ENCODE measurements at places on chromosomes 5 and 9. TPM values are rescaled to one million over a fixed set of nuclear protein-coding genes. Genes with fewer than 3 reads are reported as not detected.

DNA sequence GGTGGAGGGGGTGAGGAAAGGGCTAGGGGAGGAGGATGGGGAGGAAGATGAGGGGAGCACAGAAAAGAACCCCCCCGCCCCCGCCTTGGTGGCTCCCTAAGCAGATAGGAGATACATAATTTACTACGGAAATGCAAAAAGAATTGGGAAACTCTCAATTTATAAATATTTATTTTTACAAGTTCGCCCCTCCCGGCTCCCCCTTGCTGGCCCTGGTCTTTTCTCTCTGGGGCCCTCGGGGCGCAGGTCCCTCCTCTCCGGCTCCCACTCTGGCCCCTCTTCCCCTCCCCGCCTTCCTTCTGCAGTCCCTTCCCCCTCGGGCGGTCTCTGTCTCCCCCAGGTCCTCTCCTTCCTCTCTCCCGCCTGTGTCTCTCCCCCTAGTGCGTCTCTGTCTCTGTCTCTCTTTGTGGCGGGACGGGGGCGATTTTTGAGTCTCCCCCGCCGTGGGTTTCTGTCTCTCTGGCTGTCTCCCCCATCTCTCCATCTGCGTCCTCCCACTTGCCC lies 173.6 kb upstream of the IER5L start:
- no peak for DNase-seq

DNA sequence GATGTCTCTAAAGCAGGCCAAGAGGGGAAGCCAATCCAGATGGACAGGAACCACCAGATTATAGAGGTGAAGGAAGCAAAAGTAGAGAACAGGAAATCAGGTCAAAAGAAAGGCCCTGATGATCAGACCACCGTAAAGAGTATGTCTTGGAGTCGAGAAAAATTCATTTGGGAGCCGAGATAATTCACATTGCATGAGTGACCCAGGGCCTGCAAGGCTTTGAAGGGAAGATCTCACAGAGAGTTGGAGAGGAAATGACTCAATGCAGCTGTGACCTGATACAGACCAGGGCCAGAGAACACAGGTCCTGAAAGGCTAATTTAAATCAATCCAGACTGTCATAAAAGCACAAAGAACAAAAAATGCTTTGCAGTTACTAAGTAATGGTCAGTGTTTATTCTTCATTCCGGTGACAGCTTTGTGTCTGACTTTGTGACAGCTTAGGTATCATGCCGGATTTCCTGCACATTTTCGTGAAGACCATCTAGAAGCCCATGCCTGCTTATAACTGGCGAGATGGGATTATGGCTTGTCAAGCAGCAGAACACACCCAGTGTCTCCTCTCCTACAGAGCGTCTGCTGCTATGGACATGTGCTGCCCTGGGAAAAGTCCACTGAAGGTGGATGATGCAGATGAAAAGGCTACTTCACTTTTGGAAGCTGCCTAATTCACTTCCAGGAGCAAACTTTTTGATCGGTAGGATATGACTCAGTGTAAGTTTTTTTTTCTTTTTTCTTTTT lies 5.8 kb upstream of the ACTBL2 start:
- peak; percentile 34 for DNase-seq

- no peak for DNase-seq
Observed at GRCh38 chr5:58927938-58928337, 345.1 kb downstream of the RAB3C start.

GRCh38 chr9:95091601-95092261 lies 225.8 kb downstream of the FANCC start:
- no peak for DNase-seq

- DNase-seq, result no peak
Observed at GRCh38 chr9:100554935-100555401, 22.9 kb upstream of the CAVIN4 start.

DNA sequence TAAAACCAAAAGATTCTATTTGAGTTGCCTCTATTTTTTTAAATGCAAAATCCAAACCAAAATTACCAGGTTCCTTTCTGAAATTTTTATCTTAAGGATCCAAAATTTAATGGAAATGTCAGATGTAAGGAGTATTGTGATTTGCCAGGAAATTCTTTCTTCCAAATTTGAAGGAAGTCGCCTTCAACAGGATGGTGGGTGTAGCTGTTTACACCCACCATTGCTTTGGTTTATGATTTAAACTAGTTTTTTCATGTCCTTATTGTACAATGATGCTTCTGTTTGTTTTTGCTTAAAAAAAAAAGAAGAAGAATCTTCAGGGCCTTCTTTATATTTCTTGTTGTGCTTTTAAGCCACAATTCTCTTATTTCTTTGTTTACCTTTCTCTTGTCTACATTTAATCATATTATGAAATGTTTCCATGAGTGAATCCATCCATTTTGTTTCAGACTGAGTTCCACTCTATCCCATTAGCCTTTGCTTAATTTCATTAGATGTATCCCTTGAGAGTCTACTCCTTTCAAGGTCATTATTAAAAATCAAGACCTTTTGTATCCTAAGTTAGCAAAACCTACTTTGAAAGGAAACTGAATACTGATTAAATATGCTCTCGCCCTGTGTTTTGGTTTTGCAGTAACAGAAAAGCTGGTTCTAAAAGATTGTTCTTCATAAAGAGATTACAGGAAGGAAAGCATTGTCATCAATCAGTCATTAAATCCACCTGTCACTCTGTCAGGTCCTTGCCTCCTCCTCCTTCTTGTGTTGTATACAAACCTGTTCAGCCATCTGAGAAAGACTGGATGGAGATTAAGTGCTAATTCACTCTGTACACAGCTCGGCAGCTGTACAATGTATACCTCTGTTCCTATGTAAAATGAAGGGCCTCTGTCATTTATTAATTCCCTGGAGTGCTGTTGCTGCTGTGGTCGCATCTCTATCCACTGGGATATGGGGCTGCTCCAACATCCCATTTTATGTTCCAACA lies 45.5 kb upstream of the SLC2A8 start:
- no peak for DNase-seq

DNA sequence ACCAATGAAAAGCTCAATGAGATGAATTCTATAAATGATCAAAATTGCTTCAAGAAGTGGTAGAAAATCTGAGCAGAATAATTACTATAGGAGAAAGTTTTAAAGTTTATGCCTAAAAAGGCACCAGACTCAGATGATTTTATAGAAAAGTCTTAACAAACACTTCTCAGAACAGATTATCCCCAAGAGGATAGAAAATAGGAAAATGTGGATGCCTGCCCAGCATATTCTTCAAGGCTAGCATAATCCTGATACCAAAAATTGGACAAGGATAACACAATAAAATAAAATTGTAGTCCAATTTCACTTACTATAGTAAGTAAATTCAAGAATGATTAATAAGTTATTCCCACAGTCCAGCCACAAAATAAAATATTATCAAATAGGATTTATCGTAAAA lies 397.0 kb downstream of the NR2F1-AS1 start:
- DNase-seq, result no peak

DNA sequence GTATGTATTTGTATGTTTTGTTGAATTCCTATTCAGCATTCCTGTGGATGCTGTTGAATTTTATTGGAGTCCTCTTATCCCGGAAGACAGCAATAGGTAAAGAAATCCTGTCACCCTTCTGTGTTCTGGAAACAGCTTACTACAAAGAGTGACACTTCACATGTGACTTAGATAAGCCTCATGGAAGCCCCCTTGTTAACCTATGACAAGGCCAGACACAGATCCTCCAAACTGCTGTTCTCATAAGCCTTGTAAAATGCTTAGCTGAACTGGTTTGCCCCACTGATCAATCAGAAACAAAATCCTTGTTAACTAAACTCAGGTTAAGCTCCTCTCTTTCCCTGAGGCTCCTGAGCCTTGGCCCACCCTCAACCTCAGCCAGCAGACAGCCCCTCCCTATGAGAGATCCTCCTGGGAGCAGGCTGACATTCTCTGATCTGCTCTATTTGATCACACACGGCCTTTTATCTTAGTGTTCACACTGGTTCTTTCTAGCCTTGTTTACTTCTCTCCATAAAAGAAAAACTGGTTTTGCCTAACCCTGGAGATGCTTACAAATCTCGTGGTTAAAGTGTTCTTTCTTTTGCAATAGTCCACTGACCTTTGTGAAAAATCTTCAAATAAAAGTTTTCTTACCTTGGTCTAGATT lies 29.4 kb upstream of the ATP6V1G1 start:
- DNase-seq, result no peak

GRCh38 chr5:172038167-172038566 lies 31.7 kb upstream of the FBXW11 start:
- DNase-seq, result no peak

MLANA gene
- not detected for total RNA-seq

DNA sequence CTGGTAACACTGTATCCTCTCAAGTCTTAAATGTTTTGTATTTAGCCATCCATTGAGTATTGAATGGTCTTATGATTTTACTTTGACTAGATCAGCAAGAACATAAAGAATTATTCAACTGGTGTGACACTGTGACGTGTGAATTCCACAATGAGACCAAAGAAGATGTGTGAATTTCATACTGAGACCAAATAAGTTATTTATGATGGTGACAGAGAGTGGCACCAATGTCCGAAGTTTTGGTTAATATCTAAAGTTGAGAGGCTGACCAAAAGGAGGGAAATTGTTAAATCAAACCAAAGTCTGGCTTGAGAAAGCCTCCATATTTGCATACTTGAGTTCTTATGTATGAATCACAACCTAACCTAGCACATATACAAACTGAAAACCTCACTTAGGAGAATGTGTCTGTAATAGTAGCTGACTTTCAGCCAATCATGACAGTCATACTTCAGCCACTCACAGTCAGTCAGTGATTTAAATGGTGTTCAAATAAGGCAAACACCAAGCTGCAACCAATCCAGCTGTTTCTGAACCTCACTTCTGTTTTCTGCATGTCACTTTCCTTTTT lies 31.5 kb upstream of the FAM170A start:
- no peak for DNase-seq

- DNase-seq, result no peak
Observed at GRCh38 chr5:167546270-167546669, 745.2 kb upstream of the WWC1 start.

RIMOC1 gene
- 5.5 TPM for total RNA-seq

GRCh38 chr5:149432911-149433401 lies 53.9 kb upstream of the IL17B start:
- no peak for DNase-seq

GRCh38 chr9:127905004-127905728 lies 5.8 kb upstream of the ST6GALNAC6 start:
- no peak for DNase-seq

ZBTB6 gene
- 8.0 TPM for total RNA-seq

GRCh38 chr9:70490478-70490877 lies 76.0 kb upstream of the KLF9 start:
- DNase-seq, result no peak

CSF2 gene
- total RNA-seq, result not detected

AJM1 gene
- total RNA-seq, result 0.82 TPM

GRCh38 chr9:22413884-22414283 lies 32.7 kb upstream of the DMRTA1 start:
- no peak for DNase-seq

- peak; percentile 86 for DNase-seq
Observed at GRCh38 chr5:93583768-93584595, 960 bp downstream of the NR2F1 start.

- DNase-seq, result no peak
Observed at GRCh38 chr5:34913072-34913471, 2.2 kb downstream of the RAD1 start.

DNA sequence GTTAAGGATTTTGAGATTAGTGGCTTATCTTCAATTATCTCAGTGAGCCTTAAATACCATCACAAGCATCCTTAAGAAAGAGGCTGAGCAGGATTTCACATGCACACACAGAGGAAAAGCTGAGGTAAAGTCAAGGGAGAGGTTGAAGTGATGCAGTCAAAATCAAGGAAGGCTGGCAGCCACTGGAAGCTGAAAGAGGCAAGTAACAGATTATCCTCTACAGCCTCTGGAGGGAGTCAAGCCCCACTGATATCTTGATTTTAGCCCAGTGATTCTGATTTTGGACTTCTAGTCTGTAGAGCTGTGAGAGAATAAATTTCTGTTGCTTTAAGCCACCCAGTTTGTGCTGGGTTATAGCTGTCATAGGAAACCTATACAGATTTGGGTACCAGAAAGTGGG lies 80.1 kb downstream of the ANKRD31 start:
- no peak for DNase-seq

INSL6 gene
- not detected for total RNA-seq

GRCh38 chr5:170625221-170626165 lies 121.7 kb downstream of the KCNIP1 start:
- DNase-seq, result no peak

GRCh38 chr9:93223260-93224180 lies 39.6 kb downstream of the WNK2 start:
- peak; percentile 90 for DNase-seq

IFNW1 gene
- total RNA-seq, result not detected

PDCD1LG2 gene
- total RNA-seq, result 1.1 TPM

NSD1 gene
- total RNA-seq, result 30.9 TPM

KLF4 gene
- total RNA-seq, result 1.9 TPM

GRCh38 chr5:40906351-40906751 lies 2.9 kb upstream of the C7 start:
- DNase-seq, result no peak

- no peak for DNase-seq
Observed at GRCh38 chr5:127562252-127562651, 44.8 kb downstream of the PRRC1 start.

DNA sequence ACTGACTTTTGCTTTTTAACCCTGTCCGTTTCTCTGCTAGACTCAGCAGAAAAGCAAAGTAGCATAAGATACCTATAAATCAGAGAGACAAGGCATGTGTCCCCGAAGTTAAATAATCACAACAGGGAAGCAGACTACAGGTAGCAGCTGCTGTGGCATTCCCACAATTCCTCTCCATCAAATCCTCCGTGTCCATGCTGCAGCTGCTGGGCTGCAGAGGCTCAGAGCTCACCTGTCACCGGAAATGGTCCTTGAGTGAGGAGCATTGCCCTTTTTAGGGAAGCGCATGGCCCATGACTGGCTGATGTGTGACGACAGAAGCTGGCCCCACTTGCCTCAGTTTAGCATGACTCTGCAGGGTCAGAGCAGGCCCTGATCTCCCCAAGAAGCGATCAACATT lies 125.0 kb downstream of the MSX2 start:
- no peak for DNase-seq

RGMB gene
- total RNA-seq, result 6.8 TPM

TMEM174 gene
- total RNA-seq, result not detected

- DNase-seq, result peak; percentile 47
Observed at GRCh38 chr5:138661991-138662434, 86.8 kb upstream of the HSPA9 start.

DNA sequence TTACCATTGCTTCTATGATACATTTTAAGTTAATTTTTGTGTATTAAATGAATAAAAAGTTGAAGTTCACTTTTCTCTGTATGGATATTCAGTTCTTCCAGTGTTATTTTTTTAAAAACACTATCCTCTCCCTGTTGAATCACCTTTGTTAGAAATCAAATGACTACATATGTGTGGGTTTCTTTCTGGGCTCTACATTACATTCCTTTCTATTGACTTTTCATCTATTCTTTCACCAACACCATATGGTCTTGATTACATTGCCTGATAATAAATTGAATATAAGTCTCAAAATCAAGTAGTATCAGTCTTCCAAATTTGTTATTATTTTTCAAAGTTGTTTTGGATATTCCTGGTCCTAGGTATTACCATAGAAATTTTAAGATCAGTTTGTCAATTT lies 7.3 kb upstream of the RASEF start:
- DNase-seq, result no peak

GRCh38 chr5:146402949-146403348 lies 44.2 kb upstream of the TCERG1 start:
- DNase-seq, result no peak

IFNB1 gene
- total RNA-seq, result 0.81 TPM

GRCh38 chr9:90012949-90013348 lies 408.1 kb downstream of the GADD45G start:
- DNase-seq, result no peak

- DNase-seq, result peak; percentile 46
Observed at GRCh38 chr5:18792145-18792544, 1157.9 kb downstream of the TAF11L14 start.

Data from MG63 (cell line).